NCI-H524 treated with DMSO at 0.1 percent for 48 hours (cell line): ENCODE measurements at places on chromosomes 1 and 21.

DNA sequence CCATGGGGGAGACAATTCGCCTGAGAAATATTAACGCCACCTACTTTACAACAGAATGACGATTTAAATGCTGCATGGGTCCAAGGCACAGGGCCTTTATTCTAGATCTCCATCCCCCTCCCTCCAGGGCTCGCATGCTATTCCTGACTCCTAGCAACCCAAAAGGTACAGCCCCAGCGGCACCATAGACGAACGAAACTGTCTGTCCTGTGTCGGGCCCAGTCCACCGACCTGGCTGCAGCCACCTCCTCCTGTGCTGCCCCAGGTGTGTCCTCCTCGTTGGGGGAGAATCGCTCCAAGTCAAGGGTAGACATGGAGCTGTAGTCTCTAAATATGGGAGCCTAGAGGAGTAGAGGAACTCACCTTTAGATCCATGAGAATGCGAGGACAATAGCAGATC, 196.5 kb downstream of the TOMM20 start:
- no peak for DNase-seq

DNA sequence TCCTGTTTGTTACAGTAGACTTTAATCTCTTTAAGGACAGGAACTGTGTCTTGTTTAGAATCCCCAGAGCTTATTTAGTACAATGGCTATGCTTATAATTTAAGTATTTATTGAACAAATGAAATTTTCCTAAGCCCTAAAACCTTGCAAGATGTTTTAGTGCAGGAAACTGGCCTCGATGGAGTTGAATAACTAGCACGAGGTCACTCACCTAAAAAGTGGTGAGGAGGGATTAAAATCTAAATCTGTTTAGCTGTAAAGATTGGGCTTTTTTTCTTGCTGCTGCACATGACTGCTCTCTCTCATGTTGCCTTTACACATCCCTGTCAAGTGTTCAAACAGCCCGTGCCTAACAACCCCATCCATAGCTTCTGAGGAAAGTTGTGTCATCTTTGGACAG, 10.2 kb downstream of the NFYC start:
- no peak for DNase-seq

- DNase-seq = no peak
Observed at GRCh38 chr1:227779685-227780084, 35.8 kb upstream of the PRSS38 start.

DNA sequence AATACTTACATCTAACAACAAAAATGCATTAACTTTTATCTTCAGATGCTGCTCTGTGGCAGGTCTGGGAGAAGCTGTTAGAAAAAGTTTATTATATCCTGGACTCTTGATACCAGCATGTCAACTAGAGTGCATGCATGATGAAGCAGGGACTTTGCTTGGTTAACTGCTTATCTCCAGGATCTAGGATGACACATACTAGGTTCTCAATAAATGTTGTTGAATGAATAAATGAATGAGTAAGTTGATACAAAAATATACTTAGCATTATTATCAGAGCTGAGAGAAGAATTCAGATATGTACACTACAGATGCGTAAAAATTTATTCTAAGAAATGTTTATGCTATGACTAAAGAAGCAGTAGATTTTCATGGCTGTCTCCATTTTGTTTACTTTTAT, 304.3 kb downstream of the LTN1 start:
- DNase-seq = no peak

DNA sequence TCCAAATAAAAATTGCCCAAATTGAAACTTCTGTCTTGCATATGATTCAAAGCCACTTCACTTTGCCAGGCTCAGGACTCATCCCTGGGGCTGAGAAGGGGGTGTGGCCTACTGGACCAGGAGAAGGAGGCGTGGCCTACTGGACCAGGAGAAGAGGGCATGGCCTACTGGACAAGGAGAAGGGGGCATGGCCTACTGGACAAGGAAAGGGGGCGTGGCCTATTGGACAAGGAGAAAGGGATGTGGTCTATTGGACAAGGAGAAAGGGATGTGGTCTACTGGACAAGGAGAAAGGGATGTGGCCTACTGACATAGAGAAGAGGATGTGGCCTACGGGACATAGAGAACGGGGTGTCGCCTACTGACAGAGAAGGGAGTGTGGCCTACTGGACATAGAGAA, 405.3 kb downstream of the RRAGC start:
- no peak for DNase-seq

DNA sequence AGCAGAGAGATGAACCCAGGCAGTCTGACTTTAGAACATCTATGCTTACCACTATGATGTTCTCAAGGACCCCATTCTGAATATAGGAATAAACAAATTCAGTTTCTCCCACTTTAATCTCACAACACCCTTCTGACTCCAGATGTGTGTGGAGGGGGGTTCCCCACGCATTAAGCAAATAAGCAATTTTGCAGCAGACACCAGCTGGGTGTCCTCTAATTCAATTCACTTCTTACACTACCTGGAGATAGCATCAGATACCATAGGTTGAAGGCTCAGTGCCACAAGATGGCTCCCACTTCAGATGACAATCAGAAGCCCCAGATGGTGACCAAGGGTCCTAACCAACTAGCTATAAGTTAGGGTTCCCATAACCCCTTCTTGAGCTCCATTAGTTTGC, 30.3 kb upstream of the CEP350 start:
- no peak for DNase-seq

- no peak for DNase-seq
Observed at GRCh38 chr1:221444346-221444745, 297.5 kb downstream of the DUSP10 start.

- DNase-seq = no peak
Observed at GRCh38 chr1:211579440-211580302, 710 bp upstream of the SLC30A1 start.

DNA sequence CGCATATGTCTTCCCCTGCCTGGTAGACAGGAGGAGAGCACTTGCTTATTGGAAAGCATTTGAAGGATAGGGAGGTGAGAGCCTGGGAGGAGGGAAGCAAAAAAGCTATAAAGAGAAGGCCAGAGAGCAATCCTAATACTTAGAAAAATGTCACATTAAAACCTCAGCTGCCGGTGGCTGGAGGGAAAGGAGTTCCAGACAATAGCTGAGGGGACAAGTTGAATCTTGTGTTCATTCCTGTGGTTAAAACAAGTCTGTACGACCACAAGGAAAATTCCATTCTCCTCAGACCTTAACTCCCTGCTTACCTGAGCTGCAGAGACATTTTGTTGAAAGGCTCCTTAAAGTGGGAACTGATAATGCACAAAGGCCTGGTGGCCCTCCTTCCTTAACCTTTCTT, 218.8 kb upstream of the CAMK1G start:
- no peak for DNase-seq

DNA sequence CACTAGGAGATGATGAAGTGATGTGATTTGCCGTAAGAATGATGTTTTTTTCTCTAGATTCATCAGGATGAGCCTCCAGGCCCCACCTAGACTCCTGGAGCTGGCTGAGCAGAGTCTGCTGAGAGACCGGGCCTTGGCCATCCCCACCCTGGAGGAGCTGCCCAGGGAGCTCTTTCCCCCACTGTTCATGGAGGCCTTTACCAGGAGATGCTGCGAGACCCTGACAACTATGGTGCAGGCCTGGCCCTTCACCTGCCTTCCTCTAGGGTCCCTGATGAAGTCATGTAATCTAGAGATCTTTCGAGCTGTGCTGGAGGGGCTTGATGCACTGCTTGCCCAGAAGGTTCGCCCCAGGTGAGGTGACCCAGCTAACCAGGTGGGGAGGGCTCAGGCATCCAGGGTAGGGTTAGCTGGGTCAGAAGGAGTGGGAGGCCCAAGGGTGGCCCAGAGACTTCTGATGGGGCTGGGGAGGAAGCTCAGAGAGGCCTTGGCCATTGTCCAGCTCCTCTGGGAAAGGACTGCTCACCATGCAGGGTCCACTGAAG, 1.3 kb downstream of the PRAMEF12 start:
- no peak for DNase-seq

GRCh38 chr1:201505503-201505890, 1.4 kb downstream of the CSRP1 start:
- DNase-seq = no peak

DNA sequence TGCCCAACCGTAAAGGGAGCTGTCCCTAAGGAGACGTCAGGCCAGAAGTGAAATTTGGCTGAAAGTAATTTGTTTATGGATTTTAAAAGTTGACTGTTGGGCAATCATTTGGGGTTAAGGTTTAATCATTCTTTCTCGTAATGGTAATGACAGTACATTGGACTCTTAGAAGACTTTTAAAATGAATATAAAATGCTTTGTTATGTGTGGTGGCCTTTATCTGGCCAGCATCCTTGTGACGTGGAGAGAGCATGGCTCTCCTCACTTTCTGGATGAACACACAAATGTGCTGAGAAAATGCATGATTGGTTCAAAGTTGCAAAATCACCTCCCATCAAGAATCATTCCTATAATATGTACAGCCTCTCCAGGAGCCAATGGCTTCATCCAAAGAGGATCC, 160.2 kb downstream of the DHRS3 start:
- no peak for DNase-seq

DNA sequence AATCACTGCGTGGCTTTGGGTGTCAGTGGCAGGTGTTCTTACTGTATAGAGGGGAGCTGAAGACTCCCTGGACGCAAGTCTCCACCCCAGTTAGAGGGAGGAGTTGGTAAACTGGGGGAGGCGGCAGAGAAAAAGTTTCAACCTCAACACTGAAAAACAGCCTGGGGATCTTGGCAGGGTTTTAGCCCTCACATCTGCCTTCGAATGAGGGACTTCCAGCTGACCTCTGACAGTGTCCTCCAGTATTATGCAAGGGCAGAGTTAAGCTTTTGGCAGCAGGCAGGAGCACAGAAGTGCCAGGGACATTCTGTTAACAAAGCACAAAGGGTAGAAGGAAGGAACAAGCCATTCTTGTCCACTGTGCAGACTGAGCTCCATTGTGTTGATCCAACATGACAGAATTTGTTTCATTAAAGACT, 41.2 kb upstream of the RAB4A start:
- DNase-seq = no peak

GRCh38 chr1:56034222-56034621, 545.1 kb downstream of the PLPP3 start:
- DNase-seq = no peak

GRCh38 chr1:47559944-47560695, 122.3 kb downstream of the FOXD2 start:
- no peak for DNase-seq
